ENCODE measurements at places on chromosomes 3 and 15. TPM values are rescaled to one million over a fixed set of nuclear protein-coding genes. Genes with fewer than 3 reads are reported as not detected.

GOLGA6L7 gene
- not detected for total RNA-seq

DNA sequence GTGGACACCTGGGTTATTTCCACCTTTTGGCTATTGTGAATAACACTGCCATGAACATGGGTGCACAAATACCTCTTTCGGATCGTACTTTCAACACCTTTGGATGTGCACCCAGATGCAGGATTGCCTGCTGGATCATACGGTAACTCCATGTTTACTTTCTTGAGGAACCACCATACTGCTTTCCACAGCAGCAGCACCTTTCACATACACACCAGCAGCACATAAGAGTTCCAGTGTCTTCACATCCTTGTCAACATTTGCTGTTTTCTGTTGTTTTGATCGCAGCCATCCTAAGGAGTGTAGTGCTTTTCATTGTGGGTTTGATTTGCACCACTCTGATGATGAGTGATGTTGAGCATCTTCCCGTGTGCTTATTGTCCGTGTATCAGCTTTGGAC is 51.3 kb downstream of the NUP210 start:
- DNase-seq, result no peak

DNA sequence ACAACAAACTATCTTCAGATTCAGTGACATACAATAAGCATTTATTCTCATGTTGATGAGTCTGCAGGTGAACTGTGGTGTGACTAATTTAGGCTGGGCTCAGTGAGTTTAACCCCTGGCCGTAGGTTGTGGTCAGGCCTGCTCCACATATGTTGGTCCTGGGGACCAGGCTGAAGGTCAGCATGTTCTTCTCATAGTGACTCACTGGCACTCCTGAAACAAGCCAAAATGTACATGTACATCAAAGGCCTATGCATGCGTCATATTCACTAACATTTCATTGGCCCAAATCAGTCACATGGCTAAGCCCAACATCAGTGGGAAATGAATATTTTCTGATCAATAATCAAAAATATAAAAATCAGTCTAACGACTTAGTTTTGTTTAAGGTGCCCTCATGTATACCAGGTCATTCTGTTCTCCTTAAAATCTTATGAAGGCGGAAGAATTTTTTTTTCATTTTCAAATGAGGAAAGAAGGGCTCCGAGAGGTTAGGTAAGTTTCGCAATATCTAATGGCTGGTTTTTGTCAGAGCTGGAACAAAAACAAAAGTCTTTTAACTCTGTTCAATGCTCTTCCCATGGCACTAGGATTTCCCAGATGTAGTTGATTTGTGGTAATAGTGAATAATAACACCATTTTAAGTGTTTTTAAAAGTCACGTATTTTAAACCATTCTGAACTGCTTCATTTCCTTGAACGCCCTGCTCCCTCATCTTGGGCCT is 148.5 kb downstream of the MFSD1 start:
- no peak for DNase-seq

DNA sequence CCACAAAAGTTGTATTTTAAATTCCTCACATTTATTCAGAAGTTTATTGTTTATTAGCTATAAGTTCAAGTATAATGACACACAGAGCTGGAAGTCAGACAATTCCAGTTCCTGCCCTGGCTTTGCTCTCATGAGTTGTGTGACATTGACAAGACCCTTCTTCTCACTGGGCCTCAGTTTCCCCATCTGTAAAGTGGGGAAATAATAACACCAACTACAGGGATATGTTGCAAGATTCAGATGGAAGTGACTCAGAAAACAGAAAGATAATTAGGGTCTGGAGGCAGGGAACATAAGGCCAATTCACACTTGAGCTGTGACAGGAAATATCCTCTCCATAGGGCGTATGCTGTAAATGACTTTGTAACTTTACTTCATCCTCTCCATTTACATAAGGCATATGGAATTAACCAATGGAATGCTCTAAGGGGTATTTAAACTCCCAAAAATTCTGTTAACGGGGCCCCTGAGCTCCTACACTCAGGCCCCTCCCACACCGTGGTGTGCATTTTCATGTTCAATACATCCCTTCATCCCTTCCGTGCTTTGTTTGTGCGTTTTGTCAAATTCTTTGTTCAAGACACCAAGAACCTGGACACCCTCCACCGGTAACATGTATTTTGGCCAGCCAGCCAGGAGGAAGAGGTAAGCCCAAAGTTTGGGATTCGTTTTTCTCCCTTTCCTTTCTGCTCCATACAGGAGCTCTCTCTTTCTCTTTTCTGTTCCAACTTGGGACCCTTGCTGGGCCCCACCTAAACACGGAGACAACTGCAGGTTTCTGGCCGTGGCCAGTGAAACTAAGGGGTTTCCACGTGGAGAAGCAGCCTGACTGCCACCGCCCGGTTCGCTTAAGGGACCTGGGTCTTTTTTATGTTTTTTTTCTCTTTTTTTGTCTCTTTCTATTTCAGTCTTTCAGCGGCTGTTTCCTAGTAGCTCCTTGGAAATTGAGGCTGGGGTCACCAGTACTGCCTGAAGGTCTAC is 16.9 kb downstream of the CYP11A1 start:
- no peak for DNase-seq

- DNase-seq, result peak; percentile 20
Measured at GRCh38 chr3:105752791-105753415, 115.9 kb downstream of the CBLB start.

- no peak for DNase-seq
Measured at GRCh38 chr3:166788936-166789335, 591.2 kb downstream of the ZBBX start.

FES gene
- 45.5 TPM for total RNA-seq

DNA sequence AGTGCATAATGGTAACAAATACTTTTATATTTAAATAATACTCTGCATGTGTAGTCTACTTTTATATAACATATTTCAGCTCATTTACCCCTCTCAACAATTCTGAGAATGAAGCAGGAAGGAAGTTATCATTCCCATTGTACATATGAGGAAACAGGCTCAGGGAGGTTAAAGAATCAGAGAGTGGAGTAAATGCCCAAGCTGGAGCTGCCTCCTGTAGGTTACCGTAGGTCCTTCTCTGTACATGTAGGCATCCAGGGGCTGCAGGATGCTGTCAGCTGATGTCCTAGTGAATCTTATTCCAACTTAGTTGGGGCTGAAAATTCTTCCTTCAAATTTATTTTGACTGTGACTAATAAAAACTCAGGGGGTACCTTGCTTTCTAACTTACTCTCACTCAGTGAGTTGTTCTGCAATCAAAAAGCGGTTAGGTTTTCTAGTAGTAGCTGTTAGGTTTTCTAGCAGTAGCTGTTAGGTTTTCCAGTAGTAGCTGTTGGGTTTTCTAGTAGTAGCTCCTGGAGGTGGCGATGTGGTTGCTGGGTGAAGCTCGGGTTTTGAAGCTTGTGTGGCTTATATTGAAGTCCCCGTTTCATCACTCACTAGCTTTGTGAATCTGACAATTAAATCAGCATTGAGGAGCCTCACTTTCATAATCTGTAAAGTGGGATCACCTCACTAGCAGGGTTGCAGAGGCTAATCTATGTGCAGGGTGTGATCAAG is 357.0 kb downstream of the NR2F2 start:
- no peak for DNase-seq

DNA sequence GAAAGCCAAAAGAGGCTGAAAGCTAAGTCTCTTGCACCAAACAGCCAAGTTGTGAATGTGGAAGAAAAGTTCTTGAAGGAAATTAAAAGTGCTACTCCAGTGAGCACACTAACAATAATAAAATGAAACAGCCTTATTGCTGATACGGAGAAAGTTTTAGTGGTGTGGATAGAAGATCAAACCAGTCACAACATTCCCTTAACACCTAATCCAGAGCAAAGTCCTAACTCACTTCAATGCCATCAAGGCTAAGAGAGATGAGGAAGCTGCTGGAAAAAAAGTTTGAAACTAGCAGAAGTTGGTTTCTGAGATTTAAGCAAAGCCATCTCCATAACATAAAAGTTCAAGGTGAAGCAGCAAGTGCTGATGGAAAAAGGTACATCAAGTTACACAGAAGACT is 288.8 kb upstream of the RARB start:
- DNase-seq, result no peak

DNA sequence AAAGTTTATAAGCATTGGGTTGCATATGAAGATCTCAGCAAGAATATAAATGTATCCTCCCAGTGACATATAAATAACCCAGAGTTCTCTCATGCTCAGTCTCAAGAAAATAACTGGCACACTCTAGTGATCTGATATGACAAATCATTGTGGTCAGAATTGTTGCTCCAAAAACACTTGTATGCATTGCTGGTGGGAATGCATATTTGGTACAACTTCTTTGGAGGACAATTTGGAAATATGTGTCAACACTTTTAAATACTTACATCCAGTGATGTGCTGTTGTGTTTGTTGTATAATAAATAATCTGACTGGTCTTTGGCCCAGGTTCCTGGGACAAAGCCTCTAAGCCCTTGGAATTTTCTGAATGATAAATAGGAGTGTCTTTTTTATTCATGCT is 66.7 kb upstream of the STT3B start:
- DNase-seq, result no peak

DNA sequence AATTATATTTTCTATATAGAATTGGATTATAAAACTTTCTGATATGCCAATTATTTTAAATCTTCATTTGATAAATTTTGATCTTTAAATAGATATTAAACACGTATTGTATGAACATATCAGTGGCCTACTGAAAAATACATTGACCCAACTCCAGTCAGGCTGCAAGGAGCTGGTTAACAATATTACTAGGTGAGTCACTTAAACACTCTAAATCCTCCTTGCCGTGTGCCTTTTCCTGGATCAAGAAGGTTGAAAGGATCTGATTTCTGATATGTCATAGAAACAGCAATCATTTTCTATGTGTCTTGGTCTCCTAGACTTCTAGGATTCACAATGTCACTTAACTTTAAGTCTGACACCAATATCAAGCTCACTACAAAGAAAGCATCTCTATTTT is 123.2 kb downstream of the TP63 start:
- no peak for DNase-seq

GRCh38 chr3:139468399-139468798 is 7.9 kb downstream of the RBP2 start:
- DNase-seq, result no peak

HIGD2B gene
- total RNA-seq, result under 0.01 TPM

DNAH12 gene
- not detected for total RNA-seq

- no peak for DNase-seq
Measured at GRCh38 chr3:194995334-194995733, 275.6 kb downstream of the XXYLT1 start.

KNG1 gene
- not detected for total RNA-seq

DNA sequence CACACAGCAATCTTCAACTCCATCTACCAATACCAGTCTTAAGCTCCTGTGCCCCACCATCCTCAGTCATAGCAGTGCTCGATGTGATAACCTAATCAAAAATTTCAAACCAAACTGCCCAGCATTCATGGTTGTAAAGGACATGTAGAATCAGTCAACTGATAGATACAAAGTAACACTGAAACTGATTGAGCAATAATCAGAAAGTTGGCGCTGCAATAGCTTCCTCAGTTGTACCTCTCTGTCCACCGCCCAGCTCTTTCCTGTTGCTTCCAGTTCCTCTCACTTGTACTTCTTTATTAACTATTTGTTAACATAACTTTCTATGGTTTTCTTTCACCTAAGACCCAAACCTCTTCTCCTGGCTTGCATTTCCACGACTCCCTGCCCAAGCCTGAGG is 745.7 kb downstream of the PDCD6IP start:
- no peak for DNase-seq

XCR1 gene
- total RNA-seq, result not detected

DNA sequence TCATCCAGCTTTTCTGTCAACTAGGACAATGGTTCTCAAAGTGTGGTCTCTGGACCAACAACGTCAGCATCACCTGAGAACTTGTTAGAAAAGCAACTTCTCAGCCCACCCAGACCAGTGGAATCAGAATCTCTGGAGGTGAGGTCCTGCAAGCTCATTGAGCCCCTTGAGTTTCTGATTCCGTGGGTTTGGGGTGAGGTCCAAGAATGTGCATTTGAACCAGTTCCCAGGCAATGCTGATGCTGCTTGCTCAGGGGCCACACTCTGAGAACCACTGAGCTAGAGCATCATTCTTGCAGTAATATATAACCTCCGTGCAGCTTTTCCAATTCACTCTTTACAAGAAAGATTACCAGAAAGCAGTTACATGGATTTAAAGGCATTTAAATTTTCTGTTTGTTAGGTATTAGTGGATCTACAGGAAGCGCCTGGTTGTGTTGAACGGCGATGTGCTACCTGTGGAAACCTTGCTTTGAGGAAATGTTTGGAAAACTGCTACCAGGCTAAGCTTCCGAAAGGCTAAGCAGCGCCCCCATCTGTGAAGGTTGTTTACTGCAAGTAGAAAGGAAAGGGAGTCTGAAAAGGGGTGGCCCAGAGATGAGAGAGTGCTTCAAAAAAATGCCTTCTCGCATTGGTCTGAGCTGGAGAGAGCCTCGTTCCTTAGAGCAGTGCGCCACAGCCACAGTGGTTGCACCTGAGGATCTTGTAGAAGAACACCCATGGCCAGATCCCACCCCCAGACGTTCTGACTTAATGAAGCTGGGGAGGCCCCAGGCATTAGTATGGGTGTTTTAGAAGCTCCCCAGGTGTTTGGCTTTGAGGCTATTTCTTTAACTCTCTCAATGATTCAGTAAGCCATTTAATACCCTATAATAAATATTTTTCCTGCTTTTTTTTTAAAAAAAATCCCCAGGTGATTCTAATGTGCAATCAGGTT is 50.0 kb downstream of the RLBP1 start:
- DNase-seq, result peak; percentile 59

- DNase-seq, result peak; percentile 52
Measured at GRCh38 chr15:39287322-39288195, 293.3 kb upstream of the THBS1 start.

GRCh38 chr15:73142802-73143762 is 90.8 kb downstream of the NEO1 start:
- DNase-seq, result no peak

PEX5L gene
- total RNA-seq, result not detected

GRCh38 chr3:155149494-155149893 is 69.4 kb downstream of the MME start:
- DNase-seq, result no peak

- no peak for DNase-seq
Measured at GRCh38 chr3:190173426-190173825, 52.7 kb upstream of the P3H2 start.

- peak; percentile 67 for DNase-seq
Measured at GRCh38 chr3:152574461-152575079, 260.4 kb upstream of the P2RY1 start.

DNA sequence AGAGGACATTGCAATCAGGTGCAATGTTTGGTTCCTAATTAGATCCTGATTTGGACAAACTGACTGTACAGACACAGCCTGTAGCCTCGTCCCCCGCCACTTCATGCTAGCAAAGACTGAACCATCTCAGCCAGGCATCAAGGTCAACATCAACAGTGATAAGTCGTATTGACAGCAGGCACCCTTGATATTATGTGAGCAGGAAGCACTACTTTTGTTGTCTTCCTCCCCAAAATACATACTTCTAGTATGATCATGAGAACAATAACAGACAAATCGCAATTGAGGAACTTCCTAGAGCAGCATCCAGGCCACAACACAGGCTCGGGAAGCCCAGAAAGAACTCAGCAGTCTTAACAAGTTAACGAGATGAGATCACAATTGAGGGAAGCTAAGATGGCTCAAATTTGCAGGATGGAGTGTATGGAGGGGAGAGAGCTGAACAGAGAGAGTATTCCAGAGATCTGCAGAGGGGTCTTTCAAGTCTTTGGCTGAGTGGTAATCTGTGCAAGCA is 20.4 kb downstream of the TGM5 start:
- DNase-seq, result no peak

IMPG2 gene
- total RNA-seq, result 0.99 TPM

P2RY12 gene
- total RNA-seq, result not detected

TLR9 gene
- total RNA-seq, result not detected

GRCh38 chr3:78163379-78163778 is 1123.5 kb downstream of the ROBO2 start:
- no peak for DNase-seq

ALPK3 gene
- total RNA-seq, result 45.2 TPM
